Liver (tissue), 10 donors: ENCODE measurements at places on chromosomes 6 and 20. TPM values are rescaled to one million over a fixed set of nuclear protein-coding genes. Genes with fewer than 3 reads are reported as not detected.

DNA sequence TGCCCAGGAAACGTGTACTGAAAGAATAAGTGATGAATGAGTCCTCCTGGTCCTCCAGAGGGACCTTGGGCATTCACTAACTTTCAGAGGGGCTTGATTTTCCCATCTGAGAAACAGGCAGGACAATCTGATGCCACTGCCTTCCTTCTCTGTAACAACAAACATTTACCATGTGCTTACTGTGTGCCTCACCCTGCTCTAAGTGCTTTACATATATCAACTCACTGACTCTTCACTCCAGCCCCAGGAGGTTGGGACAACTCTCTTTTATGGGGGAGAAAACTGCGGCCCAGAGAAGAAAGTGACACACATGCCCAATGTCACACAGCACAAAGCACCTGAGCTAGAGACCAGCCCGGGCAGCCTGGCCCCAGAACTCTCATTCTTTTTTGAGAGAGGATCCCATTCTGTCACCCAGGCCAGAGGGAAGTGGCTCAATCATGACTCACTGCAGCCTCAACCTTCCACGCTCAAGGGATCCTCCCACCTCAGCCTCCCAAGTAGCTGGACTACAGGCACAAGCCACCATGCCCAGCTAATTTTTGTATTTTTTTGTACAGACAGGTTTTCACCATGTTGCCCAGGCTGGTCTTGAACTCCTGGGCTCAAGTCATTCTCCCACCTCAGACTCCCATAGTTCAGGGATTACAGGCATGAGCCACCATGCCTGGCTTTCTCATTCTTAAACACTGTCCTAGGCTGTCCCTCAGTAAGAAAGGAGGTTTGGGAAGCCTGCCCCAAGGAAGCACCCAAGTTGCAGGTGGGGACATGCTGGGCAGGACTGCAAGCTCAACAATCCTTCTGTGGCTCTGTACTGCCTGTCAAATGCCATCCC is 38.0 kb downstream of the NOL4L start:
- no peaks in the 10 kb centered on the region for H3K36me3 ChIP-seq
- DNase-seq: no peak
- H3K4me3 ChIP-seq: no peak overlapping the region
- H3K27me3 ChIP-seq: no peaks in the 10 kb centered on the region
- peaks cover 2% of the 10 kb centered on the region for H3K4me1 ChIP-seq

Gene DEFB132
- not detected for polyA plus RNA-seq

- DNase-seq: no peak
- no peaks in the 10 kb centered on the region for H3K36me3 ChIP-seq
- no peak overlapping the region for H3K27ac ChIP-seq
- H3K4me1 ChIP-seq: no peaks in the 10 kb centered on the region
Measured at GRCh38 chr6:112579601-112580000, 232.5 kb downstream of the RFPL4B start.

GRCh38 chr20:42492290-42492689 is 697.4 kb downstream of the PTPRT start:
- DNase-seq: no peak
- no peaks in the 10 kb centered on the region for H3K36me3 ChIP-seq
- no peaks in the 10 kb centered on the region for H3K4me1 ChIP-seq
- H3K4me3 ChIP-seq: no peak overlapping the region
- H3K27me3 ChIP-seq: no peaks in the 10 kb centered on the region
- no peak overlapping the region for H3K27ac ChIP-seq
